ENCODE measurements at places on chromosomes 3 and 15. TPM values are rescaled to one million over a fixed set of nuclear protein-coding genes. Genes with fewer than 3 reads are reported as not detected.
A peak's percentile ranks its signal among the peaks of the same experiment; 100 is the strongest.

GRCh38 chr3:112818289-112818688, 28.4 kb downstream of the CD200R1L start:
- no peak for DNase-seq
- no peak overlapping the region for H3K27ac ChIP-seq
- peaks cover 21% of the 10 kb centered on the region for H3K4me1 ChIP-seq
- H3K27me3 ChIP-seq, result no peaks in the 10 kb centered on the region
- H3K4me3 ChIP-seq, result no peak overlapping the region
- no peaks in the 10 kb centered on the region for H3K36me3 ChIP-seq

GRCh38 chr3:32892625-32893598, 58.5 kb upstream of the CCR4 start:
- H3K27ac ChIP-seq, result no peak overlapping the region
- H3K36me3 ChIP-seq, result no peaks in the 10 kb centered on the region
- no peak overlapping the region for H3K4me3 ChIP-seq

Gene CELF6
- total RNA-seq, result 0.05 TPM

DNA sequence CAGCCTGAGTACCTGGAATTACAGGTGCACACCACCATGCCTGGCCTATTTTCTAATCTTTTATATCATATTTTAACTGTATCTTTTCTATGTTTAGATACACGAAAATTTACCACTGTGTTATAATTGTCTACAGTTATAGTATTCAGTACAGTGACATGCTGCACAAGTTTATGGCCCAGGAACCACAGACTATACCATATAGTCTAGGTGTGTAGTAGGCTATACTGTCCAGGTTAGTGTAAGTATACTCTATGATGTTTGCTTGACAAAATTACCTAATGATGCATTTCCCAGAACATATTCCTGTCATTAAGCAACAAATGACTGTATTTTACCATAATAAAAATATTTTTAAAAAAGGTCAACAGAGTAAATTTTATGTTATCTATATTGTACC, 5.5 kb downstream of the LRRFIP2 start:
- no peaks in the 10 kb centered on the region for H3K27me3 ChIP-seq
- H3K4me3 ChIP-seq, result no peak overlapping the region
- no peak for DNase-seq
- H3K27ac ChIP-seq, result no peak overlapping the region

DNA sequence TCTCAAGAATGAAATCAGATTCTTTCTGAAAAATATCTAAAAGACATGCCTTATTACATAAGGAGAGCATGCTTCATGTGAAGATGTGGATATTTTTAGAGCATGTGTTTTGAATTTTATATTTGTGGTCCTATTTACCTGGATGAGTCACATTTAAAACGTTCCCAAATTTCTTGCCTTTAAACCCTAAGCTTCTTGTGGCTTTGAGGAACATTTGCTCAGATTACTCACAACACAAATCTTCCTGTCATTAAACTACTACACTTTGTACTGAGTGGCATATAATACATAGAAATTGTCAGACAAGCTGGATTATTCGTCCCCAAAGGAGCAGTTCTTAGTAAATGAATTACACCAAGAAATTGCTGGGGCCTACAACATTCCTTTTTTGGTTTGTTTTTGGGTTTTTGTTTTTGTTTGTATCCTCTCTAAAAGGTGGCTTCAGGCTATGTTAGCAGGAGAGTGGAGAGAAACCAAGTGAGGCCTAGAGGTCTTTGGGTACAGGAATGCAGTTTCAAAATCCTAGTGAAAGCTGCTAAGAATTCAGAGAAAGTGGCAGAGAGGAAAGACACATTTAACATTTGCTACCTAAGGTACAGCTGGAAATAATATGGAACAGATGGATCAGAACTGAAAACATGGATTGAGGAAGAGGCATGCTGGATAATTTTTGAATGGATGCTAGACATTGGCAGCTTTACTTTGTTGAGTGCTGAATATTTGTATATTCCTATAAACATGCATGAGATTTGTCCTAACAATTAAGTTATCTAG, 128.1 kb downstream of the RPL22L1 start:
- H3K27ac ChIP-seq, result peak overlapping the region; percentile 45
- no peaks in the 10 kb centered on the region for H3K36me3 ChIP-seq
- peak; percentile 45 for DNase-seq
- no peak overlapping the region for H3K4me3 ChIP-seq
- peaks cover 61% of the 10 kb centered on the region for H3K4me1 ChIP-seq
- H3K27me3 ChIP-seq, result no peaks in the 10 kb centered on the region

Gene ECE2
- not detected for total RNA-seq

DNA sequence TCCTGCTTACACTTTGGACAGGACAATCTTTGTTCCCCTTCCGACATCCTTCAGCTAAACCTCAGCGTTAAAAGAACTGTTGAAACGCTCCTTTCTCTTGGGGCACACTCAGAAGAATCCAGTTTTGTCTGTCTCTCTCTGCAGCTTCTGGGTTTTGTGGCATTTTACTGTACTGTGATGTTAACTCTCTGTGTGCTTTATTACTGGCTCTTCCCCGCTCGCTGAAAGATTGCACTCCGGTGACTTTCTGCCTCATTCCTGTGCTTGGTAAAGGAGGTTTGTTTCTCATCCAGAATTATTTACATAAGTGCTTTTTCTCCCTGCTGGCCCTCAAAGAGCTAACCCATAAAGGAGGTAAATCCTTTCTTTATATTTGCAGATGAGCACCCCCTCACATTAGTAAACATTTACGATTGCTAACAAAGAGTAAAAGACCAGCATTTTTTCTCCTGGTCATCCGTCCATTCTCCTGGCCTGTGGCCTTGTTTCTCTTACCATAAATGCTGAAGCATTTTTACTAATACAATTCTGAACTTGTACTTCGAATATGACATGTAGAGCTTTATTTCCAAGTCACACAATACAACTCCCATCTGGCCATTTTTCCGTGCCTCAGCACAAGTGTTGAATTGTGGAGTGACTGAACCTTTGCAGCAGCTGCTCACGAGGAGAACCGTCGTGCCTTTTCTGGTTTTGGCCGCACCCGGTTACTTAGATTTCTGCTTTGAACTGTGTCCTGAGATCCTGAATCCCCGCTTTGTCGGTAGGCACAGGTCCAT, 69.3 kb upstream of the RPL35A start:
- H3K36me3 ChIP-seq, result peaks cover 20% of the 10 kb centered on the region
- peaks cover 31% of the 10 kb centered on the region for H3K4me1 ChIP-seq
- no peak overlapping the region for H3K4me3 ChIP-seq
- peak; percentile 61 for DNase-seq
- peak overlapping the region; percentile 43 for H3K27ac ChIP-seq

GRCh38 chr3:57604971-57605370, 7.8 kb upstream of the ARF4 start:
- H3K36me3 ChIP-seq, result no peaks in the 10 kb centered on the region
- H3K4me3 ChIP-seq, result no peak overlapping the region
- no peaks in the 10 kb centered on the region for H3K27me3 ChIP-seq
- no peak for DNase-seq
- no peaks in the 10 kb centered on the region for H3K4me1 ChIP-seq

GRCh38 chr3:43035801-43036365, 56.8 kb downstream of the GASK1A start:
- no peaks in the 10 kb centered on the region for H3K4me1 ChIP-seq
- DNase-seq, result peak; percentile 39
- no peaks in the 10 kb centered on the region for H3K36me3 ChIP-seq
- no peaks in the 10 kb centered on the region for H3K27me3 ChIP-seq
- no peak overlapping the region for H3K4me3 ChIP-seq

GRCh38 chr3:100278910-100279309, 18.1 kb downstream of the TBC1D23 start:
- DNase-seq, result no peak
- H3K27ac ChIP-seq, result no peak overlapping the region
- no peaks in the 10 kb centered on the region for H3K27me3 ChIP-seq

- DNase-seq, result no peak
- no peaks in the 10 kb centered on the region for H3K36me3 ChIP-seq
- H3K4me3 ChIP-seq, result no peak overlapping the region
Observed at GRCh38 chr3:19488939-19489338, 340.6 kb downstream of the KCNH8 start.

- H3K27ac ChIP-seq, result no peak overlapping the region
- peaks cover 9% of the 10 kb centered on the region for H3K4me1 ChIP-seq
- no peak overlapping the region for H3K4me3 ChIP-seq
- H3K36me3 ChIP-seq, result no peaks in the 10 kb centered on the region
- no peak for DNase-seq
Observed at GRCh38 chr3:70857916-70858315, 545.5 kb upstream of the MDFIC2 start.

DNA sequence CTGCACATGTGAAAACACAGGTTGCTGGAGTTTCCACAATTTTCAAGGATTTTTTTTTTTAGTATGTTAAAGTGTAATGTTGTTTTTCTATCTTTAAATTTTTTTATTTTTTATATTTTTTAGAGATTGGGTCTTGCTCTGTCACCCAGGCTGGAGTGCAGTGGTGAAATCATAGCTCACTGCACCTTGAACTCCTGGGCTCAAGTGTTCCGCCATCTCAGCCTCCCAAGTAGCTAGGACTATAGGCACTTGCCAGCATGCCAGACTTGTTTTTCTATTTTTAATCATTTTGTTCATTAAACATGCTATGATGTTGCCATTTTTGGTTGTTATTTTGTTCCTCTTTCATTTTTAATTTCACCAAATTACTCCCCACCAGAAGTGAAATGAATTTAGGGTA, 16.7 kb upstream of the THUMPD3 start:
- no peak overlapping the region for H3K4me3 ChIP-seq
- no peak overlapping the region for H3K27ac ChIP-seq
- no peak for DNase-seq

Gene IL17RD
- total RNA-seq, result 38.4 TPM

GRCh38 chr15:64112904-64113303, 17.1 kb downstream of the SNX1 start:
- H3K4me3 ChIP-seq, result no peak overlapping the region
- no peaks in the 10 kb centered on the region for H3K4me1 ChIP-seq
- no peak overlapping the region for H3K27ac ChIP-seq
- H3K27me3 ChIP-seq, result no peaks in the 10 kb centered on the region
- peaks cover 39% of the 10 kb centered on the region for H3K36me3 ChIP-seq
- no peak for DNase-seq

DNA sequence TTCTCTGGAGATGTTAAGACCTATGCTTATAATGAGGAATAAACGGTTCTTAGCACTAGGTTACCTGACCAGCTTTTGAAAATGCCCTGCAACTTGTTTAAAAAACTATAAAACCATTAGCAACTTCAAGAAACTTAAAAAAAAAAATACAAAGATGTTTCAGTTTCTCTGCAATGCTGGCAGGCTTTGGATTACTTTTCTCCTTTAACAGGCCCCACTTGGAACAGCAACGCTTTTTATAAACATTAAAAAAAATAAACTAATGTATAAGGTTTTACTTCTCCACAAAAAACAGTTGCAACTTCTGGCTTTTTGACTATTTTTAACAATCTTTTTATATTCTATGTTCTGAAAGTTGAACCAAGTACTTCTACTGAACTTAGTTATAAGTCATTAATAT, 1006.7 kb downstream of the ROBO1 start:
- no peak for DNase-seq
- no peak overlapping the region for H3K27ac ChIP-seq
- no peaks in the 10 kb centered on the region for H3K27me3 ChIP-seq
- H3K4me1 ChIP-seq, result no peaks in the 10 kb centered on the region

- no peak overlapping the region for H3K27ac ChIP-seq
- no peaks in the 10 kb centered on the region for H3K36me3 ChIP-seq
- no peak for DNase-seq
- H3K4me3 ChIP-seq, result no peak overlapping the region
- no peaks in the 10 kb centered on the region for H3K4me1 ChIP-seq
- H3K27me3 ChIP-seq, result no peaks in the 10 kb centered on the region
Observed at GRCh38 chr3:117553461-117553860, 843.9 kb downstream of the TUSC7 start.

- no peaks in the 10 kb centered on the region for H3K36me3 ChIP-seq
- H3K27ac ChIP-seq, result no peak overlapping the region
- H3K4me1 ChIP-seq, result no peaks in the 10 kb centered on the region
- DNase-seq, result no peak
Observed at GRCh38 chr3:42527368-42527917, 25.0 kb downstream of the VIPR1 start.

Gene EFHB
- total RNA-seq, result 0.61 TPM

DNA sequence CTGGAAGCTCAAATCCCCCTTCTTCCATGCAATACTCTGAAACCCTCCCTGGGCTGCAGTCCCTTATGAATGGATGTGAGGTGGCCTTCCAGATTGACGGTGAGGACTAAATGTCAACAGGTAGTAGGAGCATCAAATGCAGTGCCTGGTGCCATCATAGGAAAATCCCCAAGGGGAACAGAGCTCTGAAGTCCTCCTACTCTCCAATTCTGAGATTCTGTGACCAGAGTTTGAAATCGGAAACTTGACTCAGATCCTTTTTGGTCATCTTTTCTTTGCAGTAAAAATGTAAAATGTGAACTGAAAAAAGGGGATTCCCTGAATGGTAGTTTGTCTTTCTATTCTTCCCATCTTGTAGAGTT, 68.8 kb upstream of the TJP1 start:
- no peak for DNase-seq
- no peaks in the 10 kb centered on the region for H3K27me3 ChIP-seq
- H3K27ac ChIP-seq, result no peak overlapping the region
- H3K4me3 ChIP-seq, result no peak overlapping the region
- peaks cover 30% of the 10 kb centered on the region for H3K4me1 ChIP-seq

DNA sequence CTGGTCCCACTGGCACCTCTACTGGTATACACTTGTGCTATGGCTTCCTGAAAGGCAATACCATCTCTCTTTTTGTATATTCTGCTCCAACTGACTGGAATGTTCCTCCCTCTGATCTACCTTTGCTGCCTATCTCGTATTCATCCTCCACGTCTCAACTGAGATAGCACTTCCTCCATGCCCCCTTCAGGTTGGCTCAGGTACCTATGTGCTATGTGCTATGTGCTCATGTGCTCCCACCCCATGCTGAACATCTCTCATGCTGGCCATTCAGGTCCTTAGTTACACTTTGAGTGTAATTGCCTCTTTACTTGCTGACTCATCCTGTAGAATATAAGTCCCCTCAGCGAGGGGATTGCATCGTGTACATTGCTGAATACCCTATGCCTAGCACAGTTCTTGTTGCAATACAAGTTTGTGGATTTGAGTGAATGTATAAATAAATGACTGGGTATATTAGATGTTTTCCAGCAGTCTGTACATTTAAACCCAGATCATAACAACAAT, 156.9 kb downstream of the SOX2 start:
- no peak overlapping the region for H3K27ac ChIP-seq
- no peaks in the 10 kb centered on the region for H3K4me1 ChIP-seq
- H3K4me3 ChIP-seq, result no peak overlapping the region
- no peaks in the 10 kb centered on the region for H3K36me3 ChIP-seq
- no peak for DNase-seq

DNA sequence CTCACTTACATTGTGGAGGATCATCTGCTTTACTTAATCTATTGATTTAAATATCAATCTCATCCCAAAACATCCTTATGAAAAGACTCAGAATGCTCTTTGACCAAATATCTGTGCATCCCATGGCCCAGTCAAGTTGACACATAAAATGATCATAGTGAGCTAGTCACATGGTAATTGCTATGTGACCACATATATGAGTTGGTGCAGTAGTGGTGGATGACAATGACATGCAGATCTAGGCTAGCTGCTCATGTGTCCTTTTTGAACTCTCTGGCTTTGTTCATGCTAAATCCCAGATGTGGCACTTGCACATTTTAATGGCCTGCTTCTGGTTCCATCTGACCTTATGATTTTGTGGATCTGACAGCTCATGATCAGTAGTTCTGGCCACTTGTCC, 156.2 kb downstream of the NFKBIZ start:
- DNase-seq, result no peak
- no peak overlapping the region for H3K27ac ChIP-seq
- H3K27me3 ChIP-seq, result peaks cover 3% of the 10 kb centered on the region
- H3K4me3 ChIP-seq, result no peak overlapping the region

Data from SJCRH30 (cell line).